ENCODE measurements at places on chromosomes 16 and 17.

GRCh38 chr16:50304467-50305440 lies 38.4 kb downstream of the ADCY7 start:
- DNase-seq: no peak

- DNase-seq: no peak
Measured at GRCh38 chr16:82580298-82580890, 46.4 kb upstream of the CDH13 start.

DNA sequence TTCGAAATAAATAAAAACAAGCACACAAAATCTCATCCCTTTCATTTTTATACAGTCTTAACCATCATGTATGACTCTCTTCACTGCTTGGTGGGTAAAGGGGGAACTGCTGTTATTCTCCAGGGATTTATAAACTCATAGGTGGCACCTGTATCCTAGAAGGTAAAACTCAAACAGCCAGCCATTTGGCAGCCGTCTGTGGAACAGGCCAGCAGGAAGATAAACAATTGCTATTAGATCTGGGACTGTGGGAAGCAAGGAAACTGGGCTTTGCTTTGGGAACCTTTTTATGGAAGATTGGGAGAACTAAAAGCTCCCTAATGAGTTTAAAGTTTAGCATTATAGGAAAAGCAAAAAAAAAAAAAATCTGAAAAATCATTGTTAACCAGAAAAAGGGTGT lies 126.0 kb downstream of the TANGO6 start:
- no peak for DNase-seq

- no peak for DNase-seq
Measured at GRCh38 chr17:2904135-2904534, 107.9 kb downstream of the RAP1GAP2 start.

DNA sequence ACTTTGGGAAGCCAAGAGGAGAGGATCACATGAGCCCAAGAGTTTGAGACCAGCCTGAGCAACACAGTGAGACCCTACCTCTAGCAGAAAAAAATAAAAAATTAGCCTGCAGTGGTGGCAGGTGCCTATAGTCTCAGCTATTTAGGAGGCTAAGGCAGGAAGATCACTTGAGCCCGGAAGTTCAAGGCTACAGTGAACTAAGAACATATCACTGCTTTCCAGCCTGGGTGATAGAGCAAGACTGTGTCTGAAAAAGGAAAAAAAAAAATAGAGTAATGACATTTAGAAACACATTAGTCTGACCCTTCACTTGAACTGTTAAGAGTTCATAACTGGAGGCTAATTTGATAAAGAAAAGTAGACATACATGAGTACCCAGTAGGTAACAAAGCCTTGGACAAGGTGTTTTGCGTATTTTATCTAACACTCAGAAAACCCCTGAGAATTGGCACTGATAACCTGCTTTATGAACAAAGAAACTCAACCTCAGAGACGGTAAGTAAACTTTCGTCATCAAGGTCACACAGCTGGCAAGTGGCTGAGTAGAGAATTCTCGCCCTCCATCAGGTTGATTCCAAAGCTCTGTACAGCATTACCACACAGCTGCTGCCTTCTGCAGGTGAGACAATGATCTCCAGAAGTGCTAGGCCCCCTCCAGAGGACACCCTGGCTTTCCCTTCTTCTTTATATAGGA lies 101.1 kb downstream of the SMG6 start:
- no peak for DNase-seq

GRCh38 chr16:50559342-50559741 lies 11.1 kb downstream of the NKD1 start:
- no peak for DNase-seq

GRCh38 chr17:80426671-80427326 lies 11.8 kb downstream of the ENDOV start:
- no peak for DNase-seq

GRCh38 chr17:83111516-83112282 lies 32.3 kb downstream of the METRNL start:
- no peak for DNase-seq

DNA sequence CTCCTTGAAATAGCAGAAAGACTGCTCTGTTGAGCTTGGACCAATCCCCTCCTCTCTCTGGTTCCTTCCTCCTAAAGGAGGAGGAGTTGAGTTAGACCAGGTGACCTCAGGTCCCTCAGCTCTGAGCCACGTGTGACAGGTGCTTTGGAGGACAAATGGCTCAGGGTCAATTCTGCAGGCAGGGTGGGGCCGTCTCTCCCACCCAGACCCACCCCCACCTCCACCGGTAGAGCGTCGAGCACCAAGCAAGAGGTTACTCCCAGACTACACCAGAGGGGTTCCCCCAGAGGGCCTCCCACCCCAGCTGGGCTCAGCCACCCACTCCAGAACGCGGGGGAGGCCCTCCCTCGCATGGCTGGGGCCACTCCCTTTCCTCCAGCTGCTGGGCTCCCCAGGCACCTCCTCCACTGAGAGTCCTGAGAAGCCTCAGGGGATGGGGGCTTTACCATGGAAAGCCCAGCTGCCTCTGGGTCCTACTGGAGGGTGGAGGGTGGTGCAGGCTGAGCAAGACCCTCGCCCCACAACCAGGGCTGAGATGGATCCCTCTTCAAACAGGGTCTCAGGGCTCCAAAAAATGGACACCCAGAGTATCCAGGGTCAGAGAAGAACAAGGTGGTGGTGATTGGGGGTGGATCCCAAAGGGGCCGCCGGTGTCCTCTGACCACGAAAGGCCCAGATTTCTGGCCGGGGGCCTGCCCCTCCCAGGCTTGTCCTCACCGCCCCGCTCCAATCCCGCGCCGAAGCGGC lies 7.6 kb downstream of the MYO1C start:
- no peak for DNase-seq

DNA sequence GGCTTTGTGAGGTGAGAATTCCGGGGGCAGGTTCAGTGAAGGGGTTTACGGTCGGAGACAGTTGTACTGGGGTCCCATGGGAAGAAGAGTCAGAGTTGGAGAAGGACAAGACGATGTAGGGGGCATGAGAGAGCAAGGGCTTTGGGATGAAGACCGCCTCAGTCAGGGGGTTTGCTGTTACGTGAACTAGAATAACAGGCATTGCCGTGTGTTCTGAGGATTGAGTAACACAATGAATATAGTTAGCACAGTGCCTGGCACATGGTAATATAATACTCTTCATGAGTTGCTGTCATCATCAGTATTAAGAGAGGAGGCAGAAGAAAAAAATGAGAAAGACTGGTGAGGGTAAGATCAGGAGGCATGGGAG lies 577 bp downstream of the ZNF646 start:
- no peak for DNase-seq

GRCh38 chr16:55189224-55189623 lies 134.8 kb upstream of the IRX6 start:
- no peak for DNase-seq

DNA sequence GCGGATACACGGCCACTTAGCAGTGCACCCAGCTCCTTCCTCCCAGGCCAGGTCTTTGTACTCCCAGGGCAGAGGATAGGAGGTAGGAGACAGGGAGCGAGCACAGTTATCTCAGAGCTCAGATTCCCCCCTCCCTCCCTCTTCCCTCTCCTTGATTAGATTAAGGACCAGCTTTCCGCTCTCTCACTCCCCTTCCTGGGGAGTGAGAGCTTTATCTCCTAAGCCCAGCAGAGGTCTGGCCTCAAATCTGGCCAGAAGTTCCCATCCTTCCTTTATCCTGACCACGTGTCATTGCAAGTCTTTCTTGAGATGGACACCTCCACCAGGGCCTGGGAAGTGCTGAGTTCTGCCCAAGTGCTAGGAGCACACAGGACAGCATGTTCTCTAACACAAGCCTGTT lies 5.1 kb downstream of the ARL4D start:
- no peak for DNase-seq

DNA sequence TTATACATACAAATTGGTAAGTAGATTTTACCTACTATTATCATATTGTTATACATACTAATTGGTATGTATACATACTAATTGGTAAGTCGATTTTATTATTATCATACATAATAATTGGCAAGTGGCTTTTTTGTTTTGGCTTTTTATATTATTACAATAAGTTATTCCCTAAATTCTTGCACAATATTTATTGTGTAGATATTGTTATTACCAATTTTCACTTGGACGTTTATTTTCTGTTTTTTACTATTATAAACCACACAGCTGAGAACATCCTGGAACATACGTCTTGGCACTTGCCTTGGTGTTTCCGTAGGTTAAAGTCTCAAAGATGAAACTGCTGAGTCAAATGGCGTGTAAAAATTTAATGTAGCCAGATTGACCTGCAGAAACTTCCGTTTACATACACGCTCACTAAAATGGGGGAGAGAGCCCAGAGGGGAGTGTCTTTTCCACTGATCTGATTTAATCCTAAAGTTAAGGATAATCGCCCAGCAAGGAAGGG lies 18.9 kb downstream of the GNGT2 start:
- DNase-seq: no peak

DNA sequence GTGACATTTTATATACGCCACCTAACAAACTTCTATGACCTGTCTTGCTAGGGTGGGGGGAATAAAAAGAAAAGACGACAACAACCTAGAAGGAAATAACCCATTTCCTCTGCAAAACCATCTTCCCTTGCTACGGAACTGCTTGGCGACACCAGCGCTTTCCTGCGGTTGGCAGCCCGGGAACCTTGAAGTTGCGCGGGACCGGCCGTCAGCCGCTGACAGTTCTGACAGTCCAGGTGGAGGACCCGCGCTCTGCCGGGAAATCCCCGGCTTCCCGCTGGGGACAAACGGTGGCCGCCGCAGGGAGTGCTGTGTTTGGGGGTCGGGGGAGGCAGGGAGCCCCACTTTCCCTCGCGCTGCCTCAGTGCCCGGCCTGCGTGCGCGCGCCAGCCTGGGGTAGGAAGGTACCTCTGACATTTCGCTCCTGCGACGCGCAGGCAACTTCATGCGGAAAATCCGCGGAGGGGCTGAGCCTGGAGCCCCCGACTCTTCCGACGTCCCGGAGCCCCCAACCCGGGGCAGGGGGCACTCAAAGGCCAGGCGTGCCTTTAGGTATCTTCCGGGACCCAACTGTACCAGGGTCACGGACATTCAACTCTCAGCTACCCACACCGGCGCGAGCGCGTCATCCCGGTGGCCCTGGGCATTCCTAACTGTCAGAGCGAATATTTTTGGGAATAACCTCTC lies 516 bp downstream of the SLC16A6 start:
- no peak for DNase-seq

DNA sequence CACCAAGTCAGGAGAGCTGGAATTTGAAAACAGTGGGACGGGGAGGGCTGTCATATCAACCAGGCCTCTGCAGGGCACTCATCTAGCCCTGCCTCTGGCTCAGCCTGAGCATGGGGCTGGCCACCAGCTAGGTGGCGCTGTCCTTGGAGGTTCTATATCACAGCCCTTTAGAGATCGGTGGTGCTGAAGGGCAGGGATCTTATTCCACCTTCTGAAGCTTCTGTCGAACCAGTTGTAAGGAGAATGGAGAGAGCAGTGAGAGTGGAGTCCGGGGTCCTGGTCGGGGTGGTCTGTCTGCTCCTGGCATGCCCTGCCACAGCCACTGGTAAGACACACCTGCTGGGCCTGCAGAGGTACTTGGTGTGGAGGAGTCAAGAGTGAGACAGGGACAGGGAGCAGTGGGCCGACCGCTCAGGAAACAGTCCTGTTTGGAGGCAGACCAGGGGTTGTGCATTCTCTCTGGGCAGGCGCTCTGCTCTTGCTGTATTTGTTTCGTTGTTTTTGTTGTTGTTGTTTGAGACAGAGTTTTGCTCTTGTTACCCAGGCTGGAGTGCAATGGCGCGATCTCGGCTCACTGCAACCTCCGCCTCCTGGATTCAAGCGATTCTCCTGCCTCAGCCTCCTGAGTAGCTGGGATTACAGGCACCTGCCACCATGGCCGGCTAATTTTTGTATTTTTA lies at the start of gene CES3:
Gene CES3 (plus strand): TSS at position 202 of the 680 bp plus-strand sequence. CDS start 42 bp downstream, at position 244.
- DNase-seq: no peak

DNA sequence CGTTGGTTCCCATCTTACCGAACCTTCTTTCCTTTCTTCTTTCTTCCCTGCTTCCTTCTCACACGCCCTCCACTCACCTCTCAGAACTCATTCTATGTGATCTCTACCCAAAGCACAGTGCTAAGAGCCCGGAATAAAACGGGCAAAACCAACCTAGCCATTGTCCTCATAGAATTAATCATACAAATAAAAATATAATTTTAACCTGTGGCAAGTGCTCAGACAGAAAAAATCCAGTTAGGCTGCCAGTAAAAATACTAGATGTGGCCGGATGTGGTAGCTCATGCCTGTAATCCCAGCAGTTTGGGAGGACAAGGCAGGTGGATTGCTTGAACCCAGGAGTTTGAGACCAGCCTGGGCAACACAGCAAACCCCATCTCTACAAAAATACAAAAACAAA lies 27.0 kb downstream of the BMERB1 start:
- no peak for DNase-seq

Data from SIG-M5 (cell line).